Mucosa of descending colon (tissue), 3 donors: ENCODE measurements at places on chromosomes 2 and 18. TPM values are rescaled to one million over a fixed set of nuclear protein-coding genes. Genes with fewer than 3 reads are reported as not detected.

RPRM gene
- not detected for total RNA-seq

ANKRD30BL gene
- total RNA-seq: not detected

MEP1B gene
- 11.6 TPM for total RNA-seq

DSC2 gene
- 141 TPM for total RNA-seq

MALL gene
- total RNA-seq: 170 TPM

GRCh38 chr2:235324324-235324723 lies 169.5 kb upstream of the AGAP1 start:
- no peak for DNase-seq

DNA sequence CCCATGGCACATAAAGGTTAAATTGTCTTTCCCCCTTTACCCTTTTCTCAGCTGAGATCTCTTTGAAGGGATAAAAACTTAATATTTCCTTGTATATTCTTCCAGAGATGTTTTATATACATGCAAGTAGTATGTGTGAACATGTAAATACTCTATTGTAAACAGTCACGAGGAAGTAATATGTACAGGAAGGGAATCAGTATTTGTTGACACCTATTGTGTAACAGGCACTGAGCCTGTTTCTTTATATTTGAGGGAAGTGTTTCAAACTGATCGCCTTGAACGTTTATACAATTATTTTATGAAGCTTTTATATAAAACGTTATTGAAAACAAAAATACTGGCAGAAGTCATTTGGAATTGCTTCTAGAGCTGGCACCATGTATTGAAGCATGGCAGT lies 13.2 kb downstream of the RALBP1 start:
- no peak for DNase-seq

DNA sequence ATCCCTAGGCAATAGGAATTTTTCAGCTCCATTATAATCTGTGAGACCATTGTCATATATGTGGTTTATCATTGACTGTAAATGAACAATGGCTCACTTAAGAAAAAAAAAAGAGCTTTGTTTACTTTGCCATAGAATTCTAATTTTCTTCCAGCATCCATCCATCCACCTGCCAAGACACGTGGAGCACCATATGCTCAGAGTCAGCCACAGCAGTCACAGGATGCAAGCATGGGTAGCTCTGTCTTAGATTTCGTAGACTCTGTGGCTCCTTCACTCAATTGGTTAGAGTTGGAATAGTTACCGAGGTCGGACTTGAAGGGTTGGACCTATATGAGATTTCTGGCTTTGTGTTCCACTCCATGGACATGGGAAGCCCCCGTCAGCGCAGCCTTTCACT lies 75.6 kb downstream of the COA5 start:
- DNase-seq: no peak

- DNase-seq: no peak
Observed at GRCh38 chr2:175277772-175278171, 96.3 kb upstream of the ATP5MC3 start.

- DNase-seq: no peak
Observed at GRCh38 chr2:61786876-61787275, 67.0 kb downstream of the FAM161A start.
